ENCODE measurements at places on chromosomes 7 and 10. TPM values are rescaled to one million over a fixed set of nuclear protein-coding genes. Genes with fewer than 3 reads are reported as not detected.

GRCh38 chr10:94607111-94607510, 61.5 kb downstream of the HELLS start:
- no peak for DNase-seq

GRCh38 chr7:139183878-139184338, 47.1 kb upstream of the UBN2 start:
- DNase-seq, result peak; percentile 90

DNA sequence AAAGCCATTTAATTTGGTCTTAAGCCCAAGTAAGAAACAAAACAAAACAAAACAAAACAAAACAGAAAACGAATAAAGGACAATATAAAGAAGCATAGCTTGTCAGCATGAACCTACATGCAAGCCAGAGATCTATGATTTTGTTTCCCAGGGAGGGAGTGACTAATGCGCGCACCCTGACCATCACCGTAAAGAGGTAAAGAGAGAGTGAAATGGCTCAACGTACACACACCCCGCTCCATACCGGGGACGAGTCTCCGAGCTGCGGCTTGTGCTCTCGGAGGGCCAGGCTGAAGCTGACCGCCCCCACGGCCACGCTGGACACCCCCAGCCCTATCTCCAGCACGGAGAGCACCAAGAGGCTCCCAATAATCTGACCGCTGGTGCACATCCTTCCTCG, 1.1 kb downstream of the TMEM196 start:
- DNase-seq, result no peak

DNA sequence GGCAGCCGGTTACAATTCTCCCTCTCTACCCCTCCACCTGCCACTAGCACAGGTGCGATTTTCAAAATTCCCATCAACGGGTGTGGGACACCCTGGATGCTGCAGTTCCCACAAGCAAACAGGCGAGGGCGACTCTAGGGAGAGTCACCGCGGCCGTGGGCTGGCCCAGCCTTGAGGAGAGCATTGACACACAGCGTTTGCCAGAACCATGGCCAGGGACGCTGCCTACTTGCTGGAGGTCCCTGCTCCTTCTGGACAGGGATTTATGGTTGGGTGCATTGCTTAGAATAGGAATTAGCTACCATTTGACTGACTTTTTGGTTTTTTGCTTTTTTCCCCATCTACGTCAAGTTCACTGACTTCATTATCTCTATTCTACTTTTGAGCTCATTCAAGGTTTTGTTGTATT, 19.0 kb upstream of the CLDN4 start:
- DNase-seq, result peak; percentile 86

DNA sequence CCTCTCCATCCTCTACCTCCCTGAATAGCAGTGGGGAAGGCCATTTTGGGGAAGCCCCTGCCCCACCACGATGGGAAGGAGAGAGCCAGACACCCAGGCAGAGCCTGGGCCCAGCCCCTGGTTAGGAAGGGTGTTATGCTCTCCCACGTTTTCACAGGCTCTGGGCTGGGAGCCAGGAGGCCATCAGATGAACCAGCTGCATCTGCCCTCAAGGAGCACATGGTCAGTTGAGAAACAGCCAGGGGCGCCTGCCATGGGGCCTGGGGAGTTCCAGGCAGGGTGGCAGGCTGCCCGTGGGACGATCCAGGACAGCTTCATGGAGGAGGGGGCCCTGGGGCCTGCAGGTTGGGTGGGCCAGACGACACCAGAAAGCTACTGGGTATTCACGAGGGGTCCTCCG, 47.5 kb downstream of the CAMK2B start:
- no peak for DNase-seq

- no peak for DNase-seq
These were observed 33.4 kb upstream of the GDF10 start for GRCh38 chr10:47266602-47267001.

DNA sequence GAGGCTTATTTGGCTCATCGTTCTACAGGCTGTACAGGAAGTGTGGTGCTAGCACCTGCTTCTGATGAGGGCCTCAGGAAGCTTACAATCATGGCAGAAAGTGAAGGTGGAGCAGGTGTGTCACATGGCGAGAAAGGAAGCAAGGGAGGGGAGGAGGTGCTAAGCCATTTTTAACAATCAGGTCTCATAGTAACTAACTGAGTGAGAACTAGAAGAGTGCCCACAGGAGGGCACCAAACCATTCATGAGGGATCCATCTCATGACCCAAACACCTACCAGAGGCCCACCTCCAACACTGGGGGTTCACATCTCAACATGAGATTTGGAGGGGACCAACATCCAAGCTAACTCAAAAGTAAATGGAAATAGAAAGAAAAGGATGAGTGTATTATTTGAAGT, 78.1 kb downstream of the CXCL12 start:
- DNase-seq, result no peak

GRCh38 chr7:141354251-141354650, 197.0 kb upstream of the AGK start:
- DNase-seq, result no peak

- DNase-seq, result no peak
These were observed 56.1 kb downstream of the HIBADH start for GRCh38 chr7:27606270-27607209.

DNA sequence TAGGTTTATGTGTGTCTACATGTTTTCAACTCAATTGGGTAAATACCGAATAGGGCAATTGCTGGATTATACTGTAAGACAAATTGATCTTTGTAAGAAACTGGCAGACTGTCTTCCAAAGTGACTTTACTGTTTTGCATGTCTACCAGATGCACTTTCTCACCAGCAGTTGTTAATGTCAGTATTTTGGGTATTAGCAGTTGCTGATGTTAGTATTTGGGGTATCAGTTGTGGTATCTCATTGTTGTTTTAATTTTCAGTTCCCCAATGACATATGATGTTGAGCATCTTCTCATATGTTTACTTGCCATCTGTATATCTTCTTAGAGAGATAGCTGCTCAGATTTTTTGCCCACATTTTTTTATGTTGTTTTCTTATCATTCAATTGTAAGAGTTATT, 10.6 kb downstream of the PDE6C start:
- DNase-seq, result no peak

GRCh38 chr7:23000597-23001360, 13.2 kb downstream of the HYCC1 start:
- no peak for DNase-seq

- no peak for DNase-seq
These were observed 185.4 kb downstream of the SEC23IP start for GRCh38 chr10:120077707-120078492.

DNA sequence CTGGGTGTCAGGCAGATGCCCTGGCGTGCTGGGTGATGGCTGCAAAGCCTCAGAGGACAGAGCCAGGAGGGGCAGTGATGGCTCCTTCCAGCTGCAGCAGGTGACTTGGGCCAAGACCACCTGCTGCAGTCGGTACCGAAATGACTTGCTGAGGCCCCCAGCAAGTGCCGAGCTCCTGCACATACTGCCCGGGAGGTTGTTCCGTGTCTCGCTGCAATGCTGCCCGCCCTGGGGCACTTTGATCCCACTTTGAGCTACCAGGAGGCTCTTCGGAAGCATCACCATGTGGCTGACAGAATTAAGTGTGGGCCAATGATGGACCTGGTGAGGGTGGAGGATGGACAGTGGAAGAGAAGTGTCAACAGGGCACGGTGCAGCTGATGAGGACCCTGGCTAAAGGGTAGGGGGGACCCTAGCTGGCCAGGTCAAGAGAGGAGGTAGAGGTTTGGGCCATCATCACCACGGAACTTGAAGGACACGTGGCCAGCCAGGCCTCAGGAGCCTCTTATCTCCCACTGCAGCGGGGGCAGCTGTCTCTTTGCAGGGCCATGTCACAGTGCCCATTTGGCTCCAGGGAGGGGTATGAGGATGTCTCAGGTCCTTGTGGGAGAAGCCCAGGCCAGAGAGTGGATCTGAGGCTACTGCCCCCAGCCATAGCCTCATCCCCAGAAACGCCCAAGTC, 51.1 kb upstream of the NANOS1 start:
- no peak for DNase-seq

DNA sequence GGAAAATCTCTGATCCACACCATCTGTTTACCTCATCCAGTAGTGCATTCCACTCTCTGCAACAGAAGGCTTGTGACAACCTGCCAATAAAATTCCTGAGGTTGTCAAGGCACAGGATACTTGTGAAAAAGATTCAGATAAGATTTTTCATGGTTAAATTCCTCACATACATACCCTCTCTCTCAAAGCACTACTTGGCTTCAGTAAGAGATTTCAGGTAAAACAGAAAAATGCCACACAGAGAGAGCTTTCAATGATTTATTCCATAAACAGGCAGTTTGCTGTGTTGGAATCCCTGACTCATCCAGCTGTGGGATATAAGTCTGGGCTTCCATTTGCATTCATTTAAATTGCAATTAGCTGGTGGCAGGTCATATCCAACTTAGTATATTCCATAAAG, 99.7 kb upstream of the CAV2 start:
- no peak for DNase-seq

DNA sequence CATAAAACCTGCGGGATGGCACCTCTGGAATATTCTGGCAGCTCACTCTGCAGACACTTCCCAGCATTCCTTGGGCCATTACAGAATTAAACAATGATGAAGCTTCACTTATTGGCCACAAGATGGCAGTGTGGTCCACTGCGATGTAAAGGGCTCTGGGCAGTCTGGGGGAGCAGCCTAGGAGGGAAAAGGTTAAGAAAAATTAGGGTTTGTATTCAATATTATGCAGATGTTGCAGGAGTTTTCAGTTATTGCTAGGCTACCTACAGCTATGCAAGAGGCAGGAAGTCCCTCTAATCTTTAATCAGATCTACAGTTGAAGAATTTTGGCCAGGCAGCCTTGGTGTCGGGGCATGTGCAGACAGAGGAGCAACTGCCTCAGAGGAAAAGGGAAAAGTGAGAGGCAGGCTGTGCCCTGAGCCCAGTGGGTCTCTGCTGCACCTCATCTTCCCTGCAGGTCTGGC, 233.2 kb upstream of the PRSS1 start:
- peak; percentile 81 for DNase-seq

GRCh38 chr7:76377186-76377918, 18.6 kb upstream of the YWHAG start:
- no peak for DNase-seq

DNA sequence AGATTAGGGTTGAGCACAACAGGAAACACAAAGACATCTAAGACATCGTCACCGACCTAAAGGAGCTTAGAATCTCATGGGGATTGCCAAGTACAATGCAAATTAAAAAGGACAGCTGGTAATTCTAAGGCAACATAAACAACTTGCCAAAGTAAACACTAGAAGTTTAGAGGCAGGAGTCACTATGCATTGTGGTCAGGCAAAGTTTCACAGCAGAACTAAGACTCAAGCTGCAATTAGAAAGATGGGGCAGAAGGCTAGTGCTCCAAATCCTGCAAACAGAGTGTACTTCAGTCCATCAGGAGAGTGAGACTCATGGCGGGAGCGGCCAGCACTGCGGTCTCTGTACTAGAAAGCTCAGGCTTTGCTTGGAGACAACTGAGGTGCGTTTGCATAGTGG, 52.7 kb downstream of the HIPK2 start:
- DNase-seq, result no peak

DNA sequence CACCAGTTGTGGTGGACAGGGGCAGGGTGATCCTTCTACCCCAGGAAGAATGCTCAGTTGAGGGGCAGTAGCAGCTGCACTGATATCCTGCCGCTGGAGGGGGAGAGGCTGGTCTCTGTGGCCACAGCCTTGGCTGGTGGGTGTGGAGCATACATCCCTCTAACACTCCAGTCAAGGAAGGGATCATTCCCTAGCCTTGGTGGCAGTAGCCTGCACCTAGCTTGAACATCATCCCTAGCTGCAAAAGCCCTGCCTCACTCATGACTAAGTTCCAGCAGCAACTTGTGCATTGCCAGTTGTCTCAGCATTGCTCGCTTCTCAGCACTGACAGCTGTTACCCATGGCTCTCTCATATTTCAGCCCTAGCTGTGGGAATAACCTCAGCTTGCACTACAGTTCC, 688.9 kb upstream of the POT1 start:
- no peak for DNase-seq

DNA sequence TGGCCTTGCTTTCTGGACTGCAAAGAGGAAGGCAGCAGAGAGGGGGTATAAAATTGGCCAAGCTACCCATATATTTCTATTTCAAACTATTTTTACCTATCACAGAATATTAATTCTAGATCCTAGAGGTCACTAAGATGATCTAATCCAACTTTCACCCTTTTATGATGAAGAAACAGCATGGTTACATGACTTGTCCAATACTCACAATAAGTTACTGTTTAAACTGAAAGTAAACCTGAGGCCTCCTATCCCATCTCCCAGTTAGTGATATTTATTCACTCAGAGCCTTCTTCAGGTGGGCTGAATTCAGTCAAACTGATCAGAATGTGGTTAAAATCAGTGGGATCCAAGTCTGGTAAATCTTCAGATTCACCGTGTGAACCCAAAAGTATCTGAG, 1345.1 kb downstream of the XPNPEP1 start:
- no peak for DNase-seq

DNA sequence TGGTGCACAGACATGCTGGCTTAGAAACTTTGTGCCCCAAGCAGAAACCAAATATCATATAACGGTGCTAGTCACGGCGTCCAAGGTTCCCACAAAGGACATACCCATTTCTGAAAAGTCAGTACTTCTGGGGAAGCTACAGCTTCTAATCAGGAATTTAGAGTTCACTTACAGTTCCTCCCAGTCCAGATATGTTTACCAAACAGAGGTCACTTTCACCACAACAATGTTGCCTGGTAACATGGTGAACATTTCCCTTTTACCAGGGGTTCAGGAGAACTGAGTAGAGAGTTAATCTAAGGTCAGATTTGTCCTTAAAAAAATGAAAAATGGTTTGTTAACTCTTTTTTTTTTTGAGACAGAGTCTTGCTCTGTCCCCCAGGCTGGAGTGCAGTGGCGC, 265.9 kb upstream of the MKLN1 start:
- DNase-seq, result no peak

GRCh38 chr10:85734791-85735190, 631.8 kb downstream of the GRID1 start:
- no peak for DNase-seq

DNA sequence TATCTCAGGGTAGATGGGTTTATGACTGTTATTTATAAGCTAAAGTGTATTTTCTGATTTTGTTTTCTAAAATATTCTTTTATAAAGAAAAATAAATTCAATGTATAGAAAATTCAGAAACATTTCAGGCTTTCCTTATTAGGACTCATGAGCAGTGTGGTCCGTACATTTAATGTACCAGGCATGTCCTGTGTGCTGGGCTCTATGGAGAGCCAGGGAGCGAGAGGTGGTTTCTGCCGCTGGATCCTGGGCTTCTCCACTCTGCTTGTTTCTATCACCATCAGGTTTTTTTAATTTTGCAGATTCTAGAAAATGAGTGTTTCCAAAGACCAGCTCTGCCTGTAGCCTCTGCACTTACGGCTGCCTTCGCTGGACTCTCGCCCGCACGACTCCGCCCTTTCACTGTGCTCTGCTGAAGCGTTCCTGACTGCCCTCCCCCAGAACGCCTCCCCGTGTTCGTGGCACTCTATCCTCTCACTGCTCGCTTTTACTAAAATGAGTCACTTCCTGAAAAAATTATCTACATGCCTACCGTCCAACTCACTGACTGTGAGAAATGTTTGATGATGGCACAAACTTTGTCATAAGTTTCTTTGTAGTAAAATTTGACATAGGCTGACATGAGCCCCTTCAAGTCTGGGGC, 188.5 kb downstream of the ZMYND11 start:
- no peak for DNase-seq

NPFFR1 gene
- not detected for polyA plus RNA-seq

NEBL gene
- 11.7 TPM for polyA plus RNA-seq

PNLIPRP3 gene
- polyA plus RNA-seq, result not detected

SLF2 gene
- 8.6 TPM for polyA plus RNA-seq

IFIT1 gene
- polyA plus RNA-seq, result 0.03 TPM

ANKRD7 gene
- polyA plus RNA-seq, result not detected
